ENCODE measurements at places on chromosomes 6 and 20.

GRCh38 chr6:26349964-26350857 is 14.8 kb upstream of the BTN3A2 start:
- no peak for DNase-seq

DNA sequence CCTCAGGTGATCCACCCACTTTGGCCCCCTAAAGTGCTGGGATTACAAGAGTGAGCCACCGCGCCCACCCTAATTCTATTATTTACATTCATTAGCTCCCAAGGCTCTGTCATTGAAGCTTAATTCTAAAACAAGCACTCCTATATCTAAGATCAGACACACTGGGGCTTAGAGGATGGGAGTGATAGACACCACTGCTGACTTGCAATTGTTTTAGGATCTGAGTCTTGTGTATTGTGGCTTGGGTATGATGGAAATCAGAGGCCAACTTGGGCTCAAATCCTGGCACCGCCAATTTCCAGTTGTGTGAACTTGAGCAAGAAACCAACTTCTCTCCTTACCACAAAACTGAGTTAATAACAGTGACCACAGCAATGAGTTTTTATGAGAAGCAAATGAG is 34.7 kb downstream of the MTRES1 start:
- DNase-seq = no peak

DNA sequence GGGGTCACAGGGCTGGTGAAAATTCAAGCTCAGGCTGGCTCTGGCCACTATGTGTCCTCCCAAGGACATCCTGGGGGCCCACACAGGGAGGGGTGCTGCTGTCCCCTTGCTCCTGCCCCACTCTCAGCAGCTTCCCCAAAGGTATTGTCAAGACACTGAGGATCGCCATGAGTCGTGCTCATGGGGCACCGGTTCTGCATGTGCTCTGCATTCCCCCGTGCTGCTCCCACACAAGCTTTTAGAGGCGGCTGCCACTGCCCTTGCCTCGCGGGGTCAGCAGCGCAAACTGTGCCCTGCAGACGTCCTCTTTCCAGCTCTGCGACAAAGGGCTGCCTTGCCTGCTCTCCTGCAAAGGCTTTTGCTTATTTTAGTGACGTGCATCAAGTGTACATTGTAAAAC is 179.8 kb downstream of the ERMARD start:
- DNase-seq = no peak

DNA sequence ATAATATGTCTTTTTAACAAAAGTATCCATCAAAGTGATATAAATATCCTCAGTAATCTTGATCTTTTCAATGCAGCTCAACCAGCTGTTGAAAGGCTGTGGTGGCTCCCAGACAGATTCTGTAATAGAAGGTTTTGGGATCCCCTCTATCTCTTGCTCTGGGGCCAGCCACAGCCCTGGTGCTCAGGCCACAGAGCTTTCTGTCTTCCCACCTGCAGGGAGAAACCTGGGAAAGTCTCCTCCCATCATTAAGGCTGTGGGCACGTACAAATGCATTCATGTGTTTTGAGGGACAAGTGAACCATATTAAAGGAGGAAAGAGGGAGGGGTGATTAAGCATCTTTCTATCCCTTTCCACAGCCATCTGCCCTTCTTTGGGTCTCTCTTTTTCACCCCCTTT is 183.1 kb downstream of the PRDM13 start:
- no peak for DNase-seq

- no peak for DNase-seq
These were observed 1681.9 kb downstream of the HACE1 start for GRCh38 chr6:103177791-103178190.

DNA sequence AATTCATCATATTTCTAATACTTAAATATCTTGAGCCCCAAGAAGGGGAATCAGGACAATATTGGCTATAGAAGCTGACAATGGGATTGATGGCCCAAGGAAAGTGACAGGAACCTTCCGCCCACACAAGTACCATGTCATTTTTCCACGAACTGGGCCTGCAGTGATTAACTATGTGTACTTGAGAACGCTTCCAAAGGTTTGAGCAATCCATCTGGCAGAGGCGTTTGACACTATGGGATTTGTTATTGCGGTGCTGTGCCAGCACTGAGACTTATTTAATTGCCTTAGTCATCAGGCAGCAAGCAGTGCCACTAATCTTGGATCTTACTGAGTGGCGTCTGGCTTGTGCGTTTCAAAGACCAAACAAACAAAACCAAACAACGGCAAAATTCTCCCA is 135.6 kb upstream of the UST start:
- peak; percentile 28 for DNase-seq

- DNase-seq = no peak
These were observed 14.1 kb upstream of the CHMP4B start for GRCh38 chr20:33796907-33797544.

GRCh38 chr6:156933201-156934068 is 156.3 kb downstream of the ARID1B start:
- peak; percentile 18 for DNase-seq

DNA sequence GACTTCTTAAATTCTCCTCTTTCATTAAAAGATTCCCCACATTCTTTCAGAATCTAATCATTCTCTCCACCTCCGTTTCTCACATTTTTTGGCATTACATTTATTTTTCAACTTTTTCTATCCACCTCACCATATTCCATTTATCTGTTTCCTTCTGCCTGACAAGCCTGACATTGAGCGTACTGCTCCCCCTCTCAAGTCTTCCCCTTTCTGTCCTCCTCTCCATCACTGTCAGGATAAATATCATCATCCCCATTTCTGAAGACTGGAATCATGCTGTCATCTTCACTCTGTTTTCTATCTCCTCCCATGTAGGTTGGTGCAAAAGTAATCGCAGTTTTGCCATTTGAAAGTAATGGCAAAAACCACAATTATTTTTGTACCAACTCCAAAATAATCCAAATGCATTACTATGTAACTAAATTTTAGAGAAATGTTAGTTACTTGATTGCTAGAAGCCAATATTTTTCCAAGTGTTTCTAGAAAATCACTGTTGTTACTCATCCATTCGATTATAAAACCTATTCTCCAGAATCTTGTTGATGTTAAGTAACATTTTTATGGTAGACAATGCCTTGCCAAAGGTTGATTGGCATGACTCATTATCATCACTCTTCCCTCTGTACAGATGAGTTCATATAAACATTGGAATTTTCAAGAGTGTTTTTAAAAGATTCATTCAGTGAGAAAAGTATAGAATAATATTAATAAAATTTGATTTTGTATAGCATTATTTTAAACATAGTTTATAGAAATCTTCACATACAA is 292.3 kb upstream of the RNF217 start:
- DNase-seq = no peak

DNA sequence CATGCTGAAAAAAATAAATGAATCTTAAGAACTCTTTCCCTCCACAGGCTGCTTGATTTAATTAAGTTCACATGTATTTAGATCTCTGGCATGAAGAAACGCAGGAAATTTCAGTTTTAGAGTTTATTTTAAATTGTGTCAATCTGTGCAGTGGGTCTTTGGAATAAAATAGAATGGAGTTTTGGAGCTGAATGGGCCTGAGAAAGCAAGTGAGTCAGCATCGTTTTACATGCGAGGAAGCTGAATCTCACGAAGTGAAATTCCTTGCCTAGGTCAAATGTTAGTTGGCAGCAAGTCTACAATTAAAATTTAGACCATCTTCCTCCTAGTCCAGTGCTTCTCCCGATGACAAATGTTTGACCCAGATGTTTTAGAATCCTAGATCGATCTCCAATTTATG is 22.4 kb downstream of the MAP7 start:
- no peak for DNase-seq

- DNase-seq = no peak
These were observed 76.2 kb downstream of the ALDH8A1 start for GRCh38 chr6:134873500-134874388.

DNA sequence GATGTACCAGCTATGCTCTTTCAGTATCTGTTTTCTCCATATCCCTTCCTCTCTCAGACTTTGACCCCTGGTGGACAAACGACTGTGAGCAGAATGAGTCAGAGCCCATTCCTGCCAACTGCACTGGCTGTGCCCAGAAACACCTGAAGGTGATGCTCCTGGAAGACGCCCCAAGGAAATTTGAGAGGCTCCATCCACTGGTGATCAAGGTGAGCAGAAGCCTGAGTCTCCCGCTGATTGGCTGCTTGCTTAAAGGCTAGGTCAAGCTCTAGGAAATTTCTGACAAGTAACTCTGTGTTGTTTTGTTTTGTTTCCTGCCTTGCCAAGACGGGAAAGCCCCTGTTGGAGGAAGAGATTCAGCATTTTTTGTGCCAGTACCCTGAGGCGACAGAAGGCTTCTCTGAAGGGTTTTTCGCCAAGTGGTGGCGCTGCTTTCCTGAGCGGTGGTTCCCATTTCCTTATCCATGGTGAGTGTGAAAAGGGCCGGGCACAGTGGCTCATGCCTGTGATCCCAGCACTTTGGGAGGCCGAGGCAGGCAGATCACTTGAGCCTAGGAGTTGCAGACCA is 28.6 kb downstream of the C6orf89 start:
- DNase-seq = peak; percentile 78

GRCh38 chr6:87762116-87762515 is 60.1 kb upstream of the AKIRIN2 start:
- DNase-seq = no peak

Data from LoVo (cell line).